ENCODE measurements at places on chromosomes 7 and 10.

GRCh38 chr10:21495002-21495751, 30.3 kb downstream of the SKIDA1 start:
- no peak for DNase-seq

DNA sequence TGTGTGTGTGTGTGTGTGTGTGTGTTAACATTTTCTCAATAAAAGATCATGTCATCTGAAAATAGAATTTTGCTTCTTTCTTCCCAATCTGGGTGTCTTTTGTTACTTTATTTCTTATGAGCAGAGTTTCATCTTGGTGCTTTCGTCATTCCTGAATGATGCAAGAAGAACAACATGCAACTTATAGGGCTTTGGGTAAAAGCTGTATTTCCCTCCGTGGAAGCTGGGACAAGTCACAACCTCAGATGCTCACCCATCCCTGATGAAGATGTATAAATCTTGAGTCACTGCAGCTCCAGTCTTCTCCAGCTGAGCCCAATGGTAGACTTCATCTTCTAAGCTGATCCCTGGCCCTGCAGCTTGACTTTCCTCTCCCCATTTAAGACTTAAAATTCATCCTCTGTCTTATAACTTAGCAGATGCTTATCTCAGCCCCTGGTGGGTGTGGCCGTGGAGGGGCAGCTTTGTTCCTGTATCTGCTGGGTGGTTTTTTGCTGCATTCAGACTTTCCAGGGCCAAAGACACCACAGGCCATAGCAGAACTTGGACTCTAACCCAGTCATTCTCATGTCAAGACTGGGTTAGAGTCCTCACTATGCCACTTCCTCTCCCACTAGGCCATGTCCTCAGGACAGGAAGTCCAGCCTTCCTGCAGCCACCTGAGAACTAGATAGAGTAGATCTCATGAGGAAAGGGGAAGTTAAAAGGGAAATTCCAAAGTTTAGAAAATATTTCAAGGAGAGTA, 356.4 kb downstream of the TNS3 start:
- DNase-seq: no peak

- no peak for DNase-seq
Observed at GRCh38 chr7:112021379-112022044, 184.7 kb downstream of the DOCK4 start.

GRCh38 chr7:77685233-77685632, 11.0 kb upstream of the RSBN1L start:
- DNase-seq: no peak

DNA sequence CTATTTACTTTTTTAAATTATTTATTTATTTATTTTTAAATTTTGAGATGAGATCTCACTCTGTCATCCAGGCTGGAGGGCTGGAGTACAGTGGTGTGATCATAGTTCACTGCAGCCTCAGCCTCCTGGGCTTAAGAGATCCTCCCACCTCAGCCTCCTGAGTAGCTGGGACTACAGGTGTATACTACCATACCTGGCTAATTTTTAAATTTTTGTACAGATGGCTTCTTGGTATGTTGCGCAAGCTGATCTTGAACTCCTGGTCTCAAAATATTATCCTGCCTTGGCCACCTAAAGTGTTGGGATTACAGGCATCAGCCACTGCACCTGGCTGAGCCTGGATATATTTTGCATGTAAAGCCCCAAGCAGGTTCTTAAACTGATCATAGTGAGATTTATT, 7.6 kb downstream of the CHST12 start:
- no peak for DNase-seq

DNA sequence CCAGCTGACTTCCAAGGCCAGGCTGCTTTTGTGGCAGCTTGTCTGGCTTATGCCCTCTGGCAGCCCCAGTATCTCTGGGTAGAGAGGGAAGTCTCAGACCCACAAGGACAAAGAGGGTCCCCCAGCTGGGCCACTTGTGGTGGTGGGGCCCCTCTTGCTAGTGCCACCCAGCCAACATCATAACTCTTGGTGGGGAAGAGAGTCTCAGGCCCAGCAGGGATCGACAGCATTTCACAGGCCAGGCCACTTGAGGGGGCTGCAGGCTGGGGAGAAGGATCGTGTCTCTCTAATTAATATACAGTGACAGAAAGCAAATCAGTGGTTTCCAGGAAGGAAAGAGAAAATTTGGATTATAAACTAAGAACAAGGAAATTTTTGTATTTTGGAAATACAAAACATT, 76.0 kb downstream of the TYW1B start:
- DNase-seq: no peak

DNA sequence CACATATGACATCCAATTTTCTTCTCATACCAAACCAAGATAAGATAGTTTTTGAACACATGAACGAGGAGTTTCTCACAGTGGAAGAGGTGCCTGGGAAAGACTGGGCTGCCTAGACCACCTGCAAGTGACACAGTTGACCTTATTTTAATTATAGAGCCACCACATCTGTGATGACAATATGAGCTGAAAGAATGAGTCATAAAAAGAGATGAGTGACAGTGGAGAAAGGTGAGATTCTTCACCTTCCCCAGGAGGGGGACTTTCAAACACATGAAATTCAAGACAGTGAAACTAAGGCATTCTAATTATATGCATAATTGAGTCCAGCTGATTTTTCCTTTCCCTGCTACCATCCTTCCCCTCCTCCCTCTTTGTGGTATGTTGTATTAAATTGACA, 475.5 kb downstream of the NXPH1 start:
- no peak for DNase-seq

GRCh38 chr7:22016507-22016906, 70.8 kb upstream of the CDCA7L start:
- DNase-seq: no peak

GRCh38 chr10:43214956-43215561, 51.8 kb downstream of the RASGEF1A start:
- DNase-seq: no peak
